Retinal pigment epithelial cell (primary cell): ENCODE measurements at places on chromosomes 6 and 20.

DNA sequence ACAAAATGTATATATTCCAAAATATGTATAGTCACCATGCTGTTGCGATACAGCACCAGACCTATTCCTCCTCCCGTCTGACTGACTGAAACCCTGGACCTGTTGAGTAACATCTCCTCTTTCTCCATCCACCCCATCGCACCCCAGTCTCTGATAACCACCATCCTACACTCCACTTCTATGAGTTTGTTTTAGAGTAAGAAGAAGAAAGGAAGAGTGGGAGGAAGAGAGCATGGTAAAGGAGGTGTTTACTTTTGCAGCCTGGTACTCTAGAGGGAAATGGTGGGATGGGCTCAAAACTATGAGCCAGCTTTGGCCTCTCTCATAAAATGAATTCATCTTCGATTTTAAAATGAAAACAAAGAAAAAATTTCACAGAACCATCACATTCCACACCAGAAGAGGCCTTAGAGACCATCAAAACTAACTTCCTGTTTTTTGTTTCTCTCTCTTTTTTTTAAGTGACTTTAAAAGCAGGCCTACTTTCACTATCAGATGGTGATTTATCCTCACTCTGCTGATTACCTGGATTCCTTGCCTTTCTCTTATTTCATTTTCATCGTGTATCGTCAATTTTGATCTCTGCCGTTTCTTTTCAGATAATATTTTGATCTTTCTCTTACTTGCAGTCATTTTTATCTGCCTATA, 16.8 kb upstream of the FUCA2 start:
- no peak for DNase-seq

DNA sequence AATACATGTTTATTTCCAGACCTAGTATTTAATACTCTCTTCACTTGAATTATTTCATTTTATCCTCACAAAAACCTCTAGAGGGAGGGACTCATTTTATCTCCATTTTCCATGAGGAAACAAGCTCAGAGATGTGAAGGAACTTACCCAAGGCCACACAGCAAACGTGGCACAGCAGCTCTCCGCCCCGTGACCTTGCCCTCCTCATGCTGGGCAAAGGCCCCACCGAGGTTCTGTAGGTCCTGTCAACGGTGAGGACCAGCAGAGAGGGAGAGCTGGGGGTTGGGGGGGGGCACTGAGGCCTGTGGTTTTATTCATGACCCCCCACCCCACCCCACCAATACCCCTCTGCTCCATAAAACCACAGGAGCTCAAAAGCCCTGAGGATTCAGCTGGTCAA, 40.9 kb upstream of the TLDC2 start:
- DNase-seq, result no peak

- DNase-seq, result no peak
Observed at GRCh38 chr20:22801528-22801927, 217.2 kb upstream of the FOXA2 start.

DNA sequence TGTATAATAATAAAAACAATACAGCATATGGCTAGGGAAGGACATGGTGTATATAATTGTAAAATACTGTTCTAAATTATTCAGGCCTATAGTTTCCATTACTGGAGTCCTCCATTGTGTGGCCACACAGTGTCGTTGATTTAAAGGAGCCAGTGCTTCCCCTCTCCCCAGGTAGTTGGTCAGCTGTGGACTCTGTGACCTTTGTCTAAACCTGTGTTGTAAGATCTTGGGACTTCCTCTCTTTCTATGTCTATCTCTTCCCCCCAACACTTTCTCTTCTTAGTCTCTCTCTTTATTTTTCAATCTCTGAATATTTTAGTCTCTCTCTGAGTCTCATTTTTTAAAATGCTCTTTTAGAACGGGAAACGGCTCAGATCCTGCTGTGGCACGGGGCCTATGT, 35.6 kb downstream of the BRPF3 start:
- no peak for DNase-seq

DNA sequence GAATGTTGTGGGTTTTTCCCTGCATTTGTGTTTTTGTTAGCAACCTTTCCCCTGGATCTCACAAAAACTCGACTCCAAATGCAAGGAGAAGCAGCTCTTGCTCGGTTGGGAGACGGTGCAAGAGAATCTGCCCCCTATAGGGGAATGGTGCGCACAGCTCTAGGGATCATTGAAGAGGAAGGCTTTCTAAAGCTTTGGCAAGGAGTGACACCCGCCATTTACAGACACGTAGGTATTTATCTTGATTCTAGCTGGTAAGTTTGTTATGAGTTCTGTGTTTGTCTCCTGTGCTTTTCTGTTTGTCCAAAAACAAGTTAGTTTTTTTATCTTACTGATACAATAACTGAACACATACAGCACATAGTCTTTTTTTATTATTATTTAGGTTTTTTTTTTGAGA, 3.0 kb downstream of the SLC25A27 start:
- DNase-seq, result no peak

GRCh38 chr20:2610941-2611720, 41.3 kb upstream of the NOP56 start:
- DNase-seq, result no peak

GRCh38 chr6:27043244-27043643, 204.3 kb upstream of the PRSS16 start:
- no peak for DNase-seq

DNA sequence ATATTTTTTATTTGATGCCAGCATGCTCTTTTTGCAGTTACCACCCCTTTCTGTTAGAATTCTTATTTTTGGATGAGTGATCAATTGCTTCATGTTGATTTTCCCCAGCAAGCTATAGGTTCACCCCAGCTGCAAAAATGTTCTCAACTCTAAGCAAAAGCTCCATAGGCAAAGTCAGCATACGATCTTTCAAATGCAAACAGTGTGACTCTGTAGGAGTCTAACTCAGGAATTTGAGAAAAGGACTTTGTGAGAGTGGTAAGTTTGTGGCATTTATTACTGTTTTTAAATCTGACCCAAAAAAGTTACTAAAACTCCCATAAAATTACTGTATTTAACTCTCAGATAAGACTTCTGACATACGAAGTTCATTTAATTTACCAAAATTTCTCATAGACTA, 134.9 kb upstream of the HSF2 start:
- no peak for DNase-seq
